Fibroblast of skin of right biceps (primary cell): ENCODE measurements at places on chromosomes 11 and 22.
A peak's percentile ranks its signal among the peaks of the same experiment; 100 is the strongest.

- no peak for DNase-seq
Observed at GRCh38 chr11:57269571-57270021, 32.5 kb upstream of the APLNR start.

GRCh38 chr11:46141597-46141996 lies 20.3 kb upstream of the PHF21A start:
- no peak for DNase-seq

DNA sequence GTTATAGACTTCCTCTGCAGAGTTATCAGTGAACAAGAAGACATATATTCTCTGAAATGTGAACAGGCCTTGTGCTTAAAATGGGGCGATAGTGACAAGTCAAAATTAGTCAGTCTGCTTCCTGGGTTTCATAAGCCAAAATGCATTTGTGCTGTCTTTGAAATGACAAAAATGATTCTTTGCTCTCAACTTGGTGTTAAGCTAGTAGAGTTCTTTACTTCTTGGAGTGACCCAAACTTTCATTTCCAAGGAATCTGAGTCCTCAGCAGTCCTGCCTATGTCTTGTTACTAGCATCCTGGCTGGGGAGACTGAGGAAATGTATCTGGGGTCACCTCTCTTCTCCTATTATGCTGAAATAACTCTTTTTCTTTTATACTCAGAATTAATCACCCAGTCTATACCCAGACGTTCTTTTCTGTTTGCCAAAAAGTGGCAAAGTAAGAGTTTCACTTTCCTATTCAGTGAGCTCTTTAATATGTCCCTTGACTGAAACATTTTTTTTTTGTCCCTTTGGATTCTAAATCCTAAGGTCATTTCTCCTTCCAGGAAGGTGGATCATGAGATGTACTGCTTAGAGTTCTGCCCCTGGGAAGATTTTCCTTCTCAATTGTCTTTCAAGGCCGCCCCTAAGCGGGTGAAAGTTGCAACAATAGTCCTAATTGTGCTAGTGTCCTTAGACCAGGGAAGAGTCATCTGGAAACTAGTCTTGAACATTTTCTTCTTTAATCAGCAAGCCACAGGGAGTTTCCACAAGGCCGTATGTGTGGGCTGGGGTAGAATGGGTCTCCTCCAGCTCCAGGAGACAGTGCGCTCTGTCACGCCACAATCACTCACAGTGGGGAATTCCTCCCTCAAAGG lies 53.0 kb upstream of the RDX start:
- DNase-seq, result no peak

DNA sequence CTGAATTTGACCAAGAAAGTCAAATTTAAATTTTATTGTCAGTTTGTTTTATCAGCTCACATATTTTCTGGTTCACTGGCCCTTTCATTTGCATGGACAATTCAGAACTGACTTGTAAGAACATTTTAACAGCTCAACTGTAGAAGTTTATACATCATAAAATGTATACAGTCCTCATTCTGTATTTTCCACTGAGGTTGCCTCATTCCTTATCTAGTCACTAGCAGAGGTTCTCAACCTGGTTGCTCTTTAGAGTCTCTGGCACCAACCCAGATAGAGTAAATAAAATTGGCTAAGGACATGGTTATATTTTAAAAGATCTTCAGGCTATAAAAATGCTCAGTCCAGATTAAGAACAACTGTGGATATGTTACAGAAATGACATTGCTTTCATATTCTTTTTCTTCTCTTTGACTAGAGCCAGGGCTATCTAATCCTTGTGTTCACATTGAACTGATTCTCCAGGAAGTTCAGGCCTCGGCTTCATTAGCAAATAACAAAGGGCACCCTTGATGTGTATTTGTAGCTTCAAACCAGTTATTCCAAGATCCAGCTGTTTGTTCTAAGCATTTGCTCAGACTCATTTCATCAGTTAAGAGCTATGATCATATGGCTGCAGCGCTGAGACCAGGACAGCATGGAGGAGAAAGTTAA lies 782.5 kb downstream of the ETS1 start:
- DNase-seq, result no peak

DNA sequence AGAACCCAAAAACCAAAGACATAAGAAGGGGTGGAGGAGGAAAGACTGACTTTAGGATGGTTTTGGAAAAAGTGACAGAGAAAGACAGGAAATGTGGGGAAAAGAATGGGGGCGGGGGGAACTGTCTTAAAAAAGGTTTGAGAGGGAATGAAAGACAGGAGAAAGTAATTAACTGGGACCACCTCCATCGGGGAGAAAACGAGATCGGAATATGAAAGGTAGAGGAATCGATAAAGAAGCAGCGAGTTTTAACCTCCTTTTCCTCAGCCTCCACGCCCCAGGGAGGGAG lies 524 bp downstream of the MTMR2 start:
- peak; percentile 36 for DNase-seq

DNA sequence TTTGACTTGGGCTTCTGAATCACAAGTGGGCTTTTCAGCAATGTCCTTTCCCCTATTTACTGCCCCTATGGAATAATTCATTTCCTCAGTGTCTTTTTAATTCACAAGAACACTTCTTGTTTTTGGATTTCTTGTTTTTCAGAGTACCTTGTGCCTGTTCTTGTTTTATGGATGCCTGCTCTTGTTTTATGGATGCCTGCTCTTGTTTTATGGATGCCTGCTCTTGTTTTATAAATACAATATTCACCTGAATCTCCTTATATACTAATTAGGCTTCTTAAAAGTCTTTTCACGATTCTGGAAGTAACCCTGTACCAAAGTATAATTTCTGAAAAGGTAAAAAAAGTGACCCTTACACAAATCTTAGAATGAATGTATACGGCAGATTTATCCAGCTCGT lies 32.8 kb downstream of the CACNA1I start:
- DNase-seq, result no peak

GRCh38 chr11:58596621-58597020 lies 17.8 kb downstream of the ZFP91 start:
- DNase-seq, result no peak

- DNase-seq, result no peak
Observed at GRCh38 chr11:849104-849824, 6.6 kb downstream of the TSPAN4 start.

DNA sequence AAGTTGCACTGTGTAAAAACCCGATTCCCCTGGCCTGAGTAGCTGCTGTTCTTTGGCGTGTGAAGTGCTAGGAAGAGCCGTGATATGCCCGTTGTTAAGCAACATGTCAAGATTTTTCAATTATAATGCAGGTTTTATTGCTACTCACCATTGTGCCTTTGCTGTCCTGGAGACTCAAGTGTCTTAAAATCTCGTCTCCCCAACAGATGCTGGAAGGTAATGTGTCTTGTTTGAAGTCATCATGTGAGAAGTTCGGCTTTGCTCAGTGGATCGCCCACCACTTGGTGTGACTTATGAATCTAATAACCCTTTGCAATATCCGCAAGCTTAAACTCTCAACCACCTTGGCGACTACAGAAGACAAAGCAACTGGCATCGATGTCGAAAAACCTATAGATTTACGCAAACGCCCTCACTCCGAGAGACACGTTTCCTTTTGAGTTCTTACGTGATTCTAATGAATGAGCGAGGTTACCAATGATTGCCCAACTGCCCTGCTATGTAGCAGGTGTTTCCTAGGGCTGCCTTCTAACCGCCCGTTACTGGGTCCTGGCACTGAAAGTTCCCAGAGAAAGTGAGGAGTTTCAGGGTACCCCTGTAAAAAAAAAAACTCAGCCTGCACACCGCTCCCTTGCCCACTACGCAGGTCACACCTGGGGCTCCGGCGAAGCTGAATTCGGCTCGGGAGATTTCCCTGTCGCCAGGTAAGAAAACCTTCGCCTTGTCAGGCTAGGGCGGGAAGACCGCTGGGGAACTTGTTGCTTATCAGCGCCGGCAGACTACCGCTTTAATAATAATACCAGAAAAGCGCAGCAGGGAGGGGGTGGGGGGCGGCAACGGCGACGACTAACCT lies 21.2 kb upstream of the BDNF start:
- no peak for DNase-seq

DNA sequence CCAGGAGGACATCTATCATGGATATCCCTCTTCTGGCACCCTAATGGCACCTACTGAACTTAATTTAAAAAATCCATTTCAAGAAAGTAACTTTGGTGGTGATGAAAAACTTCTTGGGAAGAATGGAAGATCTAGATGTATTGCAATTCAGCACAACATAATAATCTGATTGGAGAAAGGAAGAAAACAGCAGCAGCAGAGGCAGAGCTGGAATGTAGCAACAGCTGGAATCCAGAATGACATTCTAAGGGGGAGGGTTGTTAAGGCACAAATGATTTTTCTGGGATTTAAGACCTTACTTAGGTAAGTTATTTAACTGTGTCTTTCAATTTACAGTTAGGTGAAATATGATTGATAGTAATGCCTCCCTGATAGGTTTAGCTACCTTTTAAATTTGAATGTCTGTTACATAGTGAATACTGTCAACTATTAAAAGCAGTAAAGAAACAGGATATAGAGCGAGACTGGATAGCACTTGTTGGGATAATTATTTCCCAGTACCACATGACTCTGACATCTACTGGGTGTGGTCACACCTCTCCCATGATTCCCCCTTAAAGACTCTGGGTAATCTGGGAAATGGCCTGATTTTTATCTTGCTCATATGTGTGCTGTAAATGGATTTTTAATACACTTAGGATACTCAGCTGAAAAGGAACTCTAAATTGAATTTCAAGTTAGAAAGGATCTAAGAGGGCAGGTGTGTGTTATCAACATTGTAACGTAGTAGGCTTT lies 11.7 kb downstream of the CAPRIN1 start:
- DNase-seq, result no peak

GRCh38 chr11:62445314-62445740 lies 26.5 kb downstream of the SCGB1A1 start:
- DNase-seq, result peak; percentile 54

DNA sequence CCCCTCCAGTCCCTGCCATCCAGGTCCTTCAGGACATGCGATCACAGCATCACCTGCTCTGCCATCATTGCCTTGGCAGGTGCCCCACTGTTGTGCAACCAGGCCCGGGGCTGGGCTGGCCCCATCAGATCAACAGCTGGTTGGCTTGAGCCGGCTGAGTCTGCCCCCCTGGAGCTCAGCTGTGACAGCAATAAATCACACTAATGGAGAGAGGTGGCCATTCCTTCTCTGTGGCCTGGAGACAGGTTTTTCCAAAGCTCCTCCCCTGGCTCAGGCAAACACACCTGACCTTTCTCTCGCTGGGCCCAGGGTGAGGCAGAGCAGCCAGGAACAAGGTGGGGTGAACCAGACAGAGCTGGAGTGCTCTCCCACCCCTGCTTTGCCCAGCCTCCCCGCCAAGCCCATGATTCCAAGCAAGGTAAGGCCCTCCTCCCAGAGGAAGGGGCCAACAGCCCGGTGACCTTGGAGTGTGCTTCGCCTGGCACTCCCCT lies 8.9 kb upstream of the FXYD2 start:
- no peak for DNase-seq

DNA sequence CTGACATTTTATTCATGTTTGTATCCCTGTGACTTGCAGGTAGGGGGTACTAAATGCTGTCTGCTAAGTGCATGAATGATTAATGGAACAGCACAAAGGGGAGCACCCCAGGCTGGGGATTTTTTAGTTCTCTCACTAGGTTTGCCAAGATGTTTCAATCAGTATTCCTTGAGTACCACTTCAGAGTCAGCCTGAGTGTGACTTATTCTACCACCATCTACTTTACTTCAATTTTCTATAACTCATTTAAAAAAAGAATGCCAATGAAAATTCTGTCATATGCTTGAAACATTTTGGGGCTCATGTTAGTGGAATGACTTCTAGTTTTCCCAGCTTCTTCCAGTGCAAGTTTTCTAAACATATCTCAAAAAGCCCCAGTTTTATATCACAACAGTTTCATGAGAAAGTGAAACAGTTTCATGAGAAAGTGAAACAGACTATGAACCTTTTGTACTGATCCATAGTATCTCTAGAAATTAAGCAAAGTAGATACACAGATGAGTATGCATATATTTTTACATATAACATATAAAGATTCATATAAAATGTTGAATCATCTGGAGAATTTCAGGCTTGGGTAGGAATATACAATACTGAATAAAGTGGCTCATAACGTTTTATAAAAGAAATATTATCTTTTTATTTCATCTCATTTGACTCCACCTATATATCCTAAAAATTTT lies 252.4 kb downstream of the GRM5 start:
- DNase-seq, result no peak

DNA sequence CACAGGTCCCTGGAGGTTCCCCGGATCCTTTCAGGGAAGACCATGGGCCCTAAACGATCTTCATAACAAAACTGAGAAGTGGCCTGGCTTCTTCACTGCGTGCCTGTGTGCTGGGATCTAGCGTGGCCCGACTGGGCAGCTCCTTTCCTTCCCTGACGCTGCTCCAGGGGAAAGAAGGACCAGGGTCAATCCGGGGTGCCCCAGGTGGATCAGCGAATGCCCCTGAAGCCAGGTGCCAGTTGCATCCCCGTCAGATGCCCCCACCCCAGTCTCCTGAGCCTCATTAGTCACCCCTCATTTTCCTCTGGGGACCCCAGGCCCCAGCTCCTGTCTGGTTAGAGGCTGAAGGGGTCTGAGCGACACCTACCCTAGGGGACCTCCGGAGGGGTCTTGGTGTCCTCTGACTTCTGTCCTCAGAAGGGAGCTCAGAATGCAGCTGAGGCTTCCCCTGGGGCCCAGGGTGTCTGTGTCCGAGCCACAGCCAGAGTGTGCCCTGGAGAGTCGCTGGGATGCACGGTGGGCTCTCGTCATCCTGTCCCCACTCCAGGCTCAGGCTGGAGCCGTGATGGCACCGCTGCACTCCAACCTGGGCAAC lies 18.7 kb upstream of the MUC6 start:
- no peak for DNase-seq

GRCh38 chr11:72738199-72739141 lies 13.7 kb downstream of the ARAP1 start:
- peak; percentile 33 for DNase-seq

DNA sequence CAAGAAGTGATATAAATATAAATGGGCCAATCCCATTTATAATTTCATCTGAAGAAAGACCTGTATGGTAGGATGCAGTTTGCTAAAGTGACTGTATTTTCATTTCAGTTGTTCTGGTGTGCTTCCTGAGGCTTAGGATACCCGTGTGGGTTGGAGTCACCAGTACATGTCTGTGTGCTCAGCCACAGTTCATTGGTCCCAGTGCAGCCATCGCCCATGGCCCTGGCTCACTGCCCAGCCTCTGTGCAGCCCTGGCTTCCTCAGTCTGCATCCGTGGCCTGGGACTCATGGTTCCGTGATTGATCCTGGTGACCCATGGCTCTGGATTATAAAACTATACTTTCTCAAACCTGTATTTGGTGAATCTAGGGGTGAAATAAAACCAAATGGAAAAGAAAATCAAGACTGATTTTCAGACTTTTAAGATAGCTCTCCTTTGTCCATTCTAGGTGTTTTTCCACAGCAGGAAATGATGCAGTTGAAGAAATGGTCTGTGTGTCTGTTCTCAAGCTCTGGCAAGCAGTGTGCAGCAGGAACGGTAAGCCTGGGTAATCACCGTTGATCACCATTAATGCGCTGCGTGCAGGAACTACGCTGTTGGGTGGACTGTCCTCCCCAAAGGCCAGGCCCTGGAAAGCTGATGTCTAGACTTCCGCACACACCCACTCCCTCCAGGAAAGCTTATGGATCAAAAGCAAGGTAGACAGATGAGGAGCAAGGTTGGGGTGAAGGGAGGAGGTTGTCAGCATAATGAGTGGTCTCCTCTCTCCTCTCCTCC lies 27.2 kb downstream of the TTC12 start:
- no peak for DNase-seq
